Esophagus mucosa (tissue), 1 donor: ENCODE measurements at places on chromosomes 6 and 20. TPM values are rescaled to one million over a fixed set of nuclear protein-coding genes. Genes with fewer than 3 reads are reported as not detected.
A peak's percentile ranks its signal among the peaks of the same experiment; 100 is the strongest.

GRCh38 chr20:16317445-16318362, 255.5 kb downstream of the KIF16B start:
- ATAC-seq = no peak

- peak; percentile 0 for ATAC-seq
Observed at GRCh38 chr6:63572747-63573075, 431 bp downstream of the LOC128125822 start.

DNA sequence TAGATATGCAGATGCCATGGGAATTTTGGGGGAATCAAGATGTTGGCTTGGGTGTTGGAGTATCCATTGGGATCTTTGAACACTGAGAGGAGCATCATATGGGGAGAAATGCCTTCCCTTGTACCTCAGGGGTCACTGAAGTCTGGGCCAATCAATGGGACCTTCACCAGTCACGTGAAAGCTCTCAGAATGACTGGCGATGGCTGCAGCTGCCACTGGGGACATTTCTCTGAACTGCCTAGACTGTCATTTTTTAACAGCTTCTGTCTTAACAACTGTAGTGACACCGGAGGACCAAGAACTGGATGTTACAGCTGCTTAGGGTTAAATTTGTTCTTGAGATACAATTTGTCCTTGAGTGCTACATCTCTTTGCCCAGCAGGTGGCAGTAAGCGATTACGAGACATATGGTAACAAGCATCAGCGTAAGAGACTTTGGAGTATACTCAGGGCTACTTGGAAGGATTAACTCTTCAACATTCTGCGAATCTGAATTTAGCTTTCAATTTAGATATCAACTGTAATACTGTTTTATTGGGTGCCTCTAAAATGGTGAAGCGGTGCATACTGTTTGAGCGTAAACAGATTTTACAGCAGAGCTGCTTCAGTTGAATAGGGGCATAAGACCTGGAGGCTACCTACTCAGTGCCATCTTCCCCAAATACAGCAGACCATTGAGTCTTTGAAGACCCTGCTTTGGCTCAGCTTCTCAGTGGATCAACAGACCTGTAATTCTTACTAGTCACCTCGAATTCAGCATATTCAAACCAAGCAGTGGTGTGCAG, 36.0 kb downstream of the CCN2 start:
- ATAC-seq = peak; percentile 58

The L3MBTL3 gene
- 2.5 TPM for total RNA-seq

The NCOA7 gene
- total RNA-seq = 59.8 TPM
